ENCODE measurements at places on chromosomes 16 and 17.

DNA sequence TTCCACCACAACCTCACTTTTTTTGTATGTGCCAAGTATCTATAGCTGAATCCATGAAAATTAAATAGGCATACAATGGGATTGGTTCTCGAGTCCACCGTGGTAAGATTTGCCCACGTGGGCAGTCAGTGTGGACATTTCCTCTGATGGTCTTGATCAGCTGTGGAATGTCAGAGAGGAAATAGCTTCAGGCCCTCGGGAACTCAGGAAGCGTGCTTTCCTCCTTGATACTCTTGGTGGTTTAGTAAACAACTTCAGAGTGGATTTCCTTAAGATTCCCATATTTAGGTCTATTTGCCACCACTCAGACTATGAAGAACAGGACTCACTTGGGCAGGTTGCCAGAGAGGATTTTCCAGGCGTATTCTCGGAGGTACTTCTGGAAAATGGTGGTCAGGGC, 152.5 kb downstream of the VPS53 start:
- DNase-seq = no peak

DNA sequence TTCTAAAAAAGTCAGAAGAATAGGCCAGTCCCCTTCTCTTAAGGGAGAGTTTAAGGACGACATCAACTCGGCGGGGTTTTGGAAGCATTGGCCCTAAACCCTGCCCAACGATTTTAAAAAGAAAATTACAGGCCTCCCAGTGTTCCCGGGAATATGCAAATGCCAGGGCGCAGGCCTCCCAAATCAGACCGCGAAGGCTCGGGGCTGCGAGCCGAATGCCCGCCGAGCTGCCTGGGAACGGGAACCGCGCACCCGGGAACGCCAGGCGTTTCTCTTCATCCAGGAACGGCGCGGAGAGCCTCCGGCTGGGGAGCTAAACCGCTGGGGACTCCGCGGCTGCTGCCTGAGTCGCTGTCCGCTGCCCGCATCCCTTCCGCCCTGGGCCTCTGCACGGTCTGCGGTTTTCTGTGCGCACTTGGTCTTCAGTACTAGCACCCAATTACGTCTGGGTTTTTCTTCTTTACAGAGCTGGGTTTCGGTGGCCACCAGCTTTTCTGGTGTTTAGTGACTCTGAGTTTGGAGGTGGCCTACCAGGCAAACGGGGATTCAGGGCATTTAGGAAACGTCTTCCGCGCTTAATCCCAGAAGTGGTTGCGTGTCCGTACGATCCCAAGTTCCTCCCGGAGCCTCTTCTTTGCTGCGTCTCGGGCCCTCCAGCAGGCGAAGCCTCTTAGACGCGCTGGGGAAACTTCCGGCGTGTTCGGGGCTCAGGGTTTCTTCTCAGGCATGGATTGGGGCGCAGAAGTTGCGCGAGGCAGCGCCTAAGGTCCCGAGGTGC, 5.7 kb downstream of the IRX5 start:
- no peak for DNase-seq

DNA sequence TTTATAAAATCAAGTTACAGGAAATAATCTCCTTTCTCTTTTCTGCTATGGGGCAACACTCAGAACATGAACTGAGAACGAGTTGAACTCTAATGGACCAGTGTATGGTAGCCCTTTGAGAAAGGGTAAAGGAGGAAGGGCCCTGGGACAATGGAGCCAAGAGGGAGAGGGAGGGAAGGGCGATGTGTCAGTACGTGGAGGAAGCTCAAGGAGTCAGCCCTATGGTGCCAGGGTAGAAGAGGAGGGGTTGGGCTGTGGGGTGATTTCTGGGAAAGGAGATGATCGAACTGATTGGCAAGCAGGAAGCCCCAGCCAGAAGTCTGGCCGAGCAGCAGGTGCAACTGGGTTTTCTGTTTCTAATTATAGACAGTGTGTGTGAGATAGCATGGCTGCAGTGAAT, 4.3 kb upstream of the WIPI1 start:
- no peak for DNase-seq

DNA sequence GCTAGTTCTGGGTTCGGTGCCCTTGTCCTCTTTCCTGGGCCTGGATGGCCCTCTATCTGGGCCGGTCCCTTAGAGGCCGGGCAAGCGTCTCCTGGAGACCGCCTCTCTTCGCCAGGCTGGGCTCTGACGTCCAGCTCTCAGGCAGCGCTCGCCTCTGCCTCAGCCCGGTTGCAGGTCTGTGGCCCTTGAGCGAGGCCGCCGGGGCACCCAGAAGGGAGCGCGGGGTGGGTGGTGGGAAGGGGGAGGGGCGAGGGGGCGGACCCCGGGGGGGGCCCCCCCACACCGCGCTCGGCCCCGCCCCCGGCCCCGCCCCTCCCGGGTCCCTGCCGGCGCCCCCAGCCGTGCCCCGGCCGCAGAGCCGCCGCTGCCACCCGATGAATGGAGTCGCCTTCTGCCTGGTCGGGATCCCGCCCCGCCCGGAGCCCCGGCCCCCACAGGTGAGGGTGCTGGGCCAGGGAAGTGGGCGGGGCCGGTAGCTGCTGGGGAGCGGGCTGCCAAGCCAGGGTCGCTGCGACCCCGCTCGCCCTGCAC, at the start of gene ARHGAP23:
Gene ARHGAP23 (plus strand): TSS at position 353 of the 531 bp plus-strand sequence. CDS start 22 bp downstream, at position 375.
- no peak for DNase-seq

DNA sequence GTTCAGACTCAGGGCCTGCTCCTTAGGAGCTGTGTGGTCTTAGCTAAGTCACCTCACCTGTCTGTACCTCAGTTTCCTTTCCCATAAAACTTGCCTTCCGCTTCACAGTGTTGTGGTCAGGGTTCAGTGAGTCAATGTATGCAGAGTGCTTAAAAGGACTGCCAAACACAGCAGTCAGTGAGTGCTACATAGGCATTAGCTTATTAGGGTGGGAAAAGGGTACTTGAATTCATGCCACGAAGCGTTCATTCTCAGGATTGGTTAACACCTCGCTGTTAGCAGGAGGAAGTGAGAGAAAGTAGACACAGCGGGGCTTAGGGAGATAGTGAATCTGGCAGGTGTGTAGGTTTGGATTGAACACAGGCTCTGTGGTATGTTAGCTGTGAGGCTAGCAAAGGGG, 155.2 kb downstream of the SHISA9 start:
- no peak for DNase-seq

- no peak for DNase-seq
These were observed 144.2 kb downstream of the IRF8 start for GRCh38 chr16:86042996-86043725.

GRCh38 chr17:59485946-59486345, 79.5 kb upstream of the DHX40 start:
- DNase-seq = no peak

- DNase-seq = peak; percentile 76
These were observed at the start of gene KCTD13 for GRCh38 chr16:29925781-29926710. Gene KCTD13 (minus strand): TSS chr16:29926226. CDS start chr16:29926033, 193 bp downstream.

GRCh38 chr16:24141466-24141865, 114.7 kb upstream of the CACNG3 start:
- DNase-seq = no peak

- no peak for DNase-seq
These were observed 82.1 kb upstream of the ELAC2 start for GRCh38 chr17:13099926-13100325.

- DNase-seq = peak; percentile 27
These were observed 567 bp downstream of the UBB start for GRCh38 chr17:16381496-16381820.

GRCh38 chr17:5050278-5050677, 15.1 kb upstream of the SLC52A1 start:
- DNase-seq = no peak

DNA sequence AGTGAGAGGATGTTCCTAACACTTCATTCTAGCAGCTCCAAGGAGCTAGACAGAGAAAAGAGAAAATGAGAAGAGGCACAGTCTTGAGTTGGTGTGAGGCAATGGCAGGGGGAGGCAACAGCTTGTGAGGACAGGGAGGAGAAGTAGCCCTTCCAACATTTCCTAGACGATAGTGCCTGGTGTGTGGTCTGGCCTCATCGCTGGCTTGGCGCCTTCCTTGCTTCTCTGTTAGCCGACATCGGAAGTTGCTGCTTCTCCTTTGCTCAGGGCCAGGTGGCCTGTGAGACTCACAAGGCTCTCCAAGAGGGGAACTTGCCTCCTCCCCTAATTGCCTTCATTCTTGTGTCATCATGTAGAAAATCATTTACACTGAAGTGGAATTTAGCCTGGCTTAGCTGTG, 208.7 kb downstream of the MAP2K4 start:
- no peak for DNase-seq

- DNase-seq = no peak
These were observed 10.3 kb upstream of the RPL38 start for GRCh38 chr17:74192950-74193781.

DNA sequence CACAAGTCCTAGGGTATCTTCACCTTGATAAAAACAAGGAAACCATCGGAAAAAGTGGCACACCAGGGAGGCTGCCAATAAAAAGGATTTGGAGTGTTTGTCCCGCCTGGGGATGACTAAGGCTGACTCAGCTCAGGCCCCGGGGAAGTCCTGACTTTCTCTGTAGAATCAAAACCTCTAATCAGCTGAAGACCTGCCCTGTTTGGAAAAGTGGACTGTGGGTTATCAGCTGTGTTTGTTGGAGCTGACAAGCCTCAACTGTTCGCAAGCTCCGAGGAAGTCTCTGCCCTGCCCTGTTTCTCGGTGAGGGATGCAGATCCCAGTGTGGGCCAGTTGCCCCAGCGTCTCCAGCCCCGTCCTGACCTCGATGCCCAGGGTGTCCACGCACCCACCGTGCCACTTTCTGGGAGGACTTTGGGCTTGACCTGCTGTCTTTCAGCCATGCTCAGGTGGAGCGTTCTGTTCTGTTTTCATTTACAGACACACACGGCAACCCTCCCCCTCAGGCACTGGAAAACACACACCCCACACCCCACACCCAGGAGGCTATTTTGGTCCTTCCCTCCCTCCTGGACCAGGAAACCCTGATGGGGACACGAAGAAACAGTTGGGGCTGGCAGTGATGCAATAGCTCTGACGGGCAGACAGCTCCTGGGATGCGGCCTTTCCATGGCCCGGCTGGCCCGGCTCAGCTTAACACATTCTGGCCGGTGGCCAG, 27.6 kb upstream of the PITPNA start:
- DNase-seq = no peak

GRCh38 chr17:60155427-60155814, 5.6 kb downstream of the CA4 start:
- DNase-seq = no peak

- DNase-seq = no peak
These were observed 50.7 kb downstream of the SLFN11 start for GRCh38 chr17:35322749-35323148.

Data from stimulated activated CD4-positive, alpha-beta T cell treated with anti-CD3 and anti-CD28 coated beads, Interleukin-1b, Interleukin-23, amount 100 ng/mL, for 1 hour (primary cell).